Body of pancreas (tissue), 4 donors: ENCODE measurements at places on chromosomes 1 and 21. TPM values are rescaled to one million over a fixed set of nuclear protein-coding genes. Genes with fewer than 3 reads are reported as not detected.

DNA sequence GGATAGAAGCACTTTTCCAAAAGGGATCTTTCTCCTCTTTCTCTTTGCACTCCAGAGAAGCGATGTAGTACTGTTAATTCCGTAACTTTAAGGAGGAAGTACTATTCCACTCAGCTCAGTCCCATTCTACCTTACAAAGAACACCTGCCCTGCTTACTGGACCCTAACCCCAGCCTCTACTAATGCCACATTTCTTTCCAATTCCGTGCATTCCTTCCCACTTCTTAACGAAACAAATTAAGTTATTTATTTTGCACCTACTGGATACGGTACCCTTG, 511 bp downstream of the NDC1 start:
- peaks cover 7% of the 10 kb centered on the region for H3K4me1 ChIP-seq
- H3K27me3 ChIP-seq: no peaks in the 10 kb centered on the region
- peak overlapping the region; percentile 91 for H3K4me3 ChIP-seq
- DNase-seq: no peak
- H3K36me3 ChIP-seq: no peaks in the 10 kb centered on the region
- H3K27ac ChIP-seq: peak overlapping the region; percentile 99

GRCh38 chr1:192627901-192628300, 8.0 kb upstream of the RGS13 start:
- H3K36me3 ChIP-seq: no peaks in the 10 kb centered on the region
- H3K27me3 ChIP-seq: no peaks in the 10 kb centered on the region
- H3K4me1 ChIP-seq: peaks cover 12% of the 10 kb centered on the region
- no peak overlapping the region for H3K4me3 ChIP-seq

DNA sequence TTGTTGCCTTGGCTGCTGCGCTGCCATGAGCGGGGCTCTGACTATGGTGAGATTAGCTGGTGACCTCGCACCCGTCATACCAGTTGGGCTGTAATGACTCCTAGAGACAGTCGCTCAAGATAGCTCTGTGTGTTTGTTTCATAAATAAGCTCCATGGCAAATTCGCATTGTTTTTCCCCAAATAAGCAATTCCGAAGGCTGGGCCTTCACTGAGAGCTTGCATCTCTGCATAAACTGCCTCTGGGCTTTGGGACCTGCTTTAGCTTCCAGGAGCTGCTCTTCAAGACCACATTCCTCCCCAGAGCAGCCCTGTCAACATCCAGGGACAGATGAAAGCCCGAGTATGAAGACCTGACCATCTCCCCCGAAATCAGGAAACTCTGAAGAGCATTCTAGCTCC, 40.7 kb upstream of the SCCPDH start:
- no peaks in the 10 kb centered on the region for H3K27me3 ChIP-seq
- DNase-seq: no peak
- no peak overlapping the region for H3K4me3 ChIP-seq
- no peaks in the 10 kb centered on the region for H3K36me3 ChIP-seq

- no peak for DNase-seq
- H3K4me1 ChIP-seq: no peaks in the 10 kb centered on the region
Observed at GRCh38 chr1:216944864-216945510, 221.8 kb upstream of the ESRRG start.

SELL gene
- 0.26 TPM for total RNA-seq

DNA sequence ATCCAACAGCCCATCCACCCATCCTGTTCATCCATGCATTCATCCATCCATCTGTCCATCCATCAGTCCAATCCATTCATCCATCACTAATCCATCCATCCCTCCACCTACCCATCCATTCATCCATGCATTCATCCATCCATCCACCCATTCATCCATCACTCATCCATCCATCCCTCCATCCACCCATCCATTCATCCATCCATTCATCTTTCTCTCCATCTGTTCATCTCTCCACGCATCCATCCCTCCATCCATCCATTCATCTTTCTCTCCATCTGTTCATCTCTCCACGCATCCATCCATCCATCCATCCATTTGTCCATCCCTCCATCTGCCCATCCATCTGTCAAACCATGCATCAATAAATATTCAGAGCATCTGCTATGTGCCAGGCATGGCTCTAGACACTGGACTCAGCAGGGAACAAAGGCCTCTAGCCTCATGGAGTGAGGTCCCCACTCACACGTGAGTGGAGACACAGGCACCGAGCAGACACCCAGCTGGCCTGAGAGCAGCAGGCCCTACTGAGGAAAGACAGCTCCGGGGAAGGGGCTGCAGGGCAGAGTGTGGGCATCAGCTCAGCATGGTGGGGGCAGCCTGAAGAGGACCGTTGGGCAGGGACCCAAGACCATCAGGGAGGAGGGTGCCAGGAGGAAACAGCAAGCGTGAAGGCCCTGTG, 9.6 kb downstream of the KRTAP10-1 start:
- no peaks in the 10 kb centered on the region for H3K36me3 ChIP-seq
- DNase-seq: peak; percentile 6
- H3K4me1 ChIP-seq: no peaks in the 10 kb centered on the region
- no peak overlapping the region for H3K4me3 ChIP-seq
- no peak overlapping the region for H3K27ac ChIP-seq

GRCh38 chr1:95002540-95003432, 70.0 kb downstream of the ALG14 start:
- no peak overlapping the region for H3K27ac ChIP-seq
- H3K4me1 ChIP-seq: peaks cover 9% of the 10 kb centered on the region
- no peaks in the 10 kb centered on the region for H3K36me3 ChIP-seq
- H3K27me3 ChIP-seq: no peaks in the 10 kb centered on the region

GRCh38 chr21:36703626-36704280, 4.8 kb downstream of the SIM2 start:
- H3K27me3 ChIP-seq: no peaks in the 10 kb centered on the region
- DNase-seq: no peak
- H3K36me3 ChIP-seq: no peaks in the 10 kb centered on the region
- H3K27ac ChIP-seq: no peak overlapping the region
- peaks cover 56% of the 10 kb centered on the region for H3K4me1 ChIP-seq

DNA sequence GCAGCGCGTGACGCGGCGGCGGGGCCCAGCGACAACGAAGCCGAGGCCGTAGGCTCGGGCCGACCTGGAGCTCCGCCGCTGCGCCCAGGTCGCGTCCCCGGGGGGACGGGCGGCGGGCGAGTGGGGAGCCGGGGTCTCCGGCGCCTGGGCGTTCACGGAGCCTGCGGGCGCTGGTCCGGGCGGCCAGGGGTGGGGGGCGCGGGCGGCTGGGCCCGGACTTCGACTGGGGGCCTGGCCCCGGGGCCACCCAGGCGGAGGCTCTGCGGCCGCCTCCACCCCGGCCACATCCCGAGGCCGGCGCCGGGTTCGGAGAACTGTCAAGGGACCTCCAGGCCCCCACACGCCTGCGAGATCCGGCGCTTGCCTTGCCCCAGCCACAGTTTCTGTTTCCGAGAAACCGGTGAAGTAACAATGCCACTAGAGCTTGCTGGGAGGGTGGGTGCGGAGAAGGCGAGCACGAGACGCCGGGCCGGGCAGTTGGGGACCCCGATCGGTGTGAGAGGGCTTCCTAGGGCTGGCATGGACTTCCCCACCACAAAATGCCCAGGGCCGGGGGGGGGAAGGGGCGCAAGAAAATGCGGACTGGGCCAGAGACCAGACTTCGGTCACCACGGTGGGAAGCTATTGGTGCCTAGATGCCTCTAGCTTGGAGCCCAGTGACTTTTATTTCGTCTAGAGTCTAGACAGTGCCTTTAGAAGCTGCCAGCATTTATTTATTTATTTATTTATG, 501 bp downstream of the FBXO6 start:
- H3K27me3 ChIP-seq: no peaks in the 10 kb centered on the region
- peak overlapping the region; percentile 46 for H3K4me3 ChIP-seq
- peak; percentile 43 for DNase-seq
- H3K36me3 ChIP-seq: no peaks in the 10 kb centered on the region
- peak overlapping the region; percentile 76 for H3K27ac ChIP-seq

- H3K36me3 ChIP-seq: no peaks in the 10 kb centered on the region
- peaks cover 11% of the 10 kb centered on the region for H3K4me1 ChIP-seq
- H3K27me3 ChIP-seq: no peaks in the 10 kb centered on the region
- no peak for DNase-seq
- H3K4me3 ChIP-seq: no peak overlapping the region
- no peak overlapping the region for H3K27ac ChIP-seq
Observed at GRCh38 chr1:53685272-53686051, 53.5 kb downstream of the GLIS1 start.

FCRL4 gene
- total RNA-seq: not detected

- H3K27me3 ChIP-seq: no peaks in the 10 kb centered on the region
- DNase-seq: no peak
- peaks cover 23% of the 10 kb centered on the region for H3K4me1 ChIP-seq
- H3K27ac ChIP-seq: no peak overlapping the region
- no peak overlapping the region for H3K4me3 ChIP-seq
Observed at GRCh38 chr1:197673292-197673691, 102.0 kb downstream of the DENND1B start.

DNA sequence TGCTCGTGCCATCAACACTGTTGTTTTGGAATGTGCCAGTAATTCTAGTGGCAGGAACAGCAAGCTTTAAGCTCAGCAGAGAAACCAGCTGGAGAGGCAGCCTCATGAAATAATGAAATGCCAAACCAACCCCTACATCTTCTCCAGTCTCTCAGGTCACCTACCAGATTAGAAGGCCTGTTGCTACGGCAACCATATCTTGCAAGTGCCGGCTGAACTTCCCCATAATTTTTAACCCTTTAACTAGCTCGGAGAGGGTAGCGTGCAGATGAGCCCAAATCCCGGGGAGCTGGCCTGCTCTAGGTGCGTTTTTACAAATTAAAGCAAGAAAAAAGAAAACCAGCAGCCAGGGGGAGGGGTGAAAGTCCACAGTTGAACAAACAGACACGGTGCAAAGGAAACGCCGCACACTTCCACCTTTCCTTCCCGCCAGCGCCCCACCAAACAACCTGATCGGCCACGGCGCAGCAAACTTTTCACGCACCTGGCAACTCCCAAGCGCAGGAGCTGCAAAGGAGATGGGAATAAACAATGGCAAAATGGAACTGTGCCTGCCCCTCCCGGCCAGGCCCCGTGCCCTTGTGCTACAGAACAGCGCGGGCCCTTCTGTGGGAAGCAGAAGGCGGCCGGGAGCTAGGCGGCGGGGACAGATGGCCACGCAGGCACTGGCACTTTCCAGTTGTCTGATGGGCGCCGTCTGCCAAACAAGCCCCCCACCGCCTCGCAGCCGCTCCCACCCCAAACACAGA, 50.1 kb downstream of the SSBP3 start:
- H3K4me1 ChIP-seq: peaks cover 47% of the 10 kb centered on the region
- DNase-seq: peak; percentile 59
- no peaks in the 10 kb centered on the region for H3K36me3 ChIP-seq
- no peak overlapping the region for H3K4me3 ChIP-seq
- H3K27me3 ChIP-seq: no peaks in the 10 kb centered on the region
- peak overlapping the region; percentile 21 for H3K27ac ChIP-seq

RHD gene
- total RNA-seq: not detected

DNA sequence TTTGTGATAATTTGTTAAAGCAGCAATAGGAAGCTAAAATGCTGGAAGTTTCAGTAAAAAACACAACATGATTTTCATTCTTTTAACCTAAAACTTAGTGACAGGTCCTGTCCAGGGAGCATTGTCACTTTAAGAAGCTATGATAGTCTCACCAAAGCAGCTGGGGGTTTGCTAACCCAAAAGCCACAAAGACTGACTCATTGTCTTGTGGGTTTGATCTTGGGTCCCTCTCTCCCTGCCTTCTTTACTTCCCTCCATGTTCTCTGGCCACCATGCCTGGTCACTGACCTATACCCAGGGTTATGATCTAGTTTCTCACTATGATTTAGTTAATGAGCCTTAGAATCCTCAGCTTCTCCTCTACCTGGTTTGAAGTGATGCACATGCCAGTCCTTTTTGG, 213.5 kb upstream of the PTGFR start:
- H3K4me1 ChIP-seq: no peaks in the 10 kb centered on the region
- DNase-seq: no peak
- no peaks in the 10 kb centered on the region for H3K27me3 ChIP-seq
- no peaks in the 10 kb centered on the region for H3K36me3 ChIP-seq
- H3K27ac ChIP-seq: no peak overlapping the region

DNA sequence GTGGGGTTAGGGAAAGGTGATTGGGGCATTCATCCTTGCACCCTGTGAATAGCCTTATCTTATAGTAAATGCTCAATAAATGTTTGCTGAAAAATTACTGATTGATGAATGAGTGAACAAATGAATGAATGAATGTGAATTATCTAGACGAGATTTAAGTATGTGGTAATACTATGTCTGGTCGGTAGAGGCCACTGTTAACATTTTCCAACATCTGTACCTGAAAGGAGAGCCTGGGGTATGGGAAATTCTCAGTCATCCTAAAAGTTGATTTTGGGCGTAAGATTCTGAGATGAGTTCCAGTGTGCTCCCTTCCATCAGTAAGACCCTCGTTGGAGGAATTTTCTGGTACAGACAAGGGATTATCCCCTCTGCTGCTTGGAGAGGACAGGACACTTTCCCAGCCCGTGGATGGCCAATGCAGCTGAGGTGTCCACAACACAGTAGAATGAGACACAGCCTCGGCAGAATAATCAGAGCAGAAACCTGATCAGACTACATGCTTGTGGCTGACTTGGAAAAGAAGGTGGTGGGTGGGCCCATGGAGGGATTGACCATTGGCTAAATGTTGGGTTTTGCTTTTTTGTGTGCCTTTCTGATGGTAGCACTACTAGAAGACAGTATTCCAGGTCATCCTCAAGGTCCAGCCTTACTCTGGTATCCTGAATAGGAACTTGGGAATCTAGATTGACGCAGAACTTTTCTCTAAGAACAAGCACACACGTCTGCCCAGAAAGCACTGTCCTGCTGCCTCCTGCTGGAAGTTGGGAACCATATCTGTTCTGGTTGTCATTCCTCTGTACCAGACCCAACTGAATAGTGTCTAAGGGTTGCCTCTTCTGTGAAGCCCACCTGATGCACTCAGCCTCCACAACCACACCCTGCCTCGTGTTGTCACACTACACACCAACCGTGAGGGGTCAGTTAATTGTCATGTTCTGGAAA, 262.0 kb downstream of the TNR start:
- H3K27ac ChIP-seq: no peak overlapping the region
- no peaks in the 10 kb centered on the region for H3K27me3 ChIP-seq
- H3K4me1 ChIP-seq: no peaks in the 10 kb centered on the region
- H3K36me3 ChIP-seq: no peaks in the 10 kb centered on the region
- no peak for DNase-seq
- H3K4me3 ChIP-seq: no peak overlapping the region

DNA sequence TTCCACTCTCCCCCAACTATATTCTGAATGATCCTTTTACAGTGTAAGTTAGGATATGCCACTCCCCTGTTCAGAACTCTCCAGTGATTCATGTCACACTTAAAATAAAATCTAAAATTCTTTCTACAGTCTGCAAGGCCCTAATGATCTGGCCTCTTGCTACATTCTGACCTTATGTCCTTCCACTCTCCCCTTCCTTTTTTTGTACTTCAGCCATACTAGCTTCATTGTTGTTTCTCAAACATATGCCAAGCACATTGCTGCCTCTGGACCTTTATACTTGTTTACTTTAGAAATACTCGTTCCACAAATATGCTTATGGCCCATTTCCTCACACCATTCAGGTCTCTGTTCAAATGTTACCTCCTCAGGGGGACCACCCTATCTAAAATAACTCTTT, 14.8 kb upstream of the PSMA5 start:
- no peak overlapping the region for H3K4me3 ChIP-seq
- no peak overlapping the region for H3K27ac ChIP-seq
- H3K36me3 ChIP-seq: no peaks in the 10 kb centered on the region
- H3K4me1 ChIP-seq: no peaks in the 10 kb centered on the region
- H3K27me3 ChIP-seq: no peaks in the 10 kb centered on the region

CGN gene
- 31.0 TPM for total RNA-seq

GRCh38 chr1:206128196-206128595, 11.0 kb upstream of the AVPR1B start:
- H3K36me3 ChIP-seq: no peaks in the 10 kb centered on the region
- no peak overlapping the region for H3K4me3 ChIP-seq
- DNase-seq: no peak
- no peaks in the 10 kb centered on the region for H3K4me1 ChIP-seq

LRRC47 gene
- total RNA-seq: 49.4 TPM

PAQR7 gene
- 4.4 TPM for total RNA-seq
